ENCODE measurements at places on chromosomes 2 and 18.

GRCh38 chr2:172085460-172086159, at the start of gene DLX1:
Gene DLX1, plus strand, starts transcription at chr2:172085507. Its CDS starts 171 bp downstream, at chr2:172085678.
- ATAC-seq = peak; percentile 13

GRCh38 chr18:24935008-24935407, 417.0 kb downstream of the ZNF521 start:
- ATAC-seq = peak; percentile 70

DNA sequence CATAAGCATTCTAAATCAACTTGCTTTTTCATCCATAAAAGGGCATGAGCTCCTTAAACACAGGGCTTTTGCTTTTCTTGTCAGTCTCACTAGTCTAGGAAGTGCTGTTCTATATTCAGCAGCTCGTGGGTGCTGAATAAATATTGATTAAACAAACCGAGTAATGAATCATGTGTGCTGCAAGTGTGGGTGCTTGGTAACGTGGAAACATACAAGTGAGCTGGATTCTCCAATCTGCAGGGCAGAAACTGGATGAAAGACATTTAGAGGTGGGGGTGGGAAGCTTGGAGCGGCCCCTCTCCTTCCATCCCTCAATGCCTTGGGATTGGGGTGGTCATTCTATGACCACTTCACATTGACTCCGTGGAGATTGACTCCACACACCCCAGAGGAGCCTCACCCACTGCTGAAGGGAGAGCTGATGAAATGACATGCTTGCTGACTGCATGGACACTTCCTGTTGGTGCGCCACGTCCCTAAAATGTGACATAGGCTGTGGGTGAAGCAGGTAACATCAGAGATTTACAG, 114.6 kb downstream of the DOCK10 start:
- ATAC-seq = no peak

DNA sequence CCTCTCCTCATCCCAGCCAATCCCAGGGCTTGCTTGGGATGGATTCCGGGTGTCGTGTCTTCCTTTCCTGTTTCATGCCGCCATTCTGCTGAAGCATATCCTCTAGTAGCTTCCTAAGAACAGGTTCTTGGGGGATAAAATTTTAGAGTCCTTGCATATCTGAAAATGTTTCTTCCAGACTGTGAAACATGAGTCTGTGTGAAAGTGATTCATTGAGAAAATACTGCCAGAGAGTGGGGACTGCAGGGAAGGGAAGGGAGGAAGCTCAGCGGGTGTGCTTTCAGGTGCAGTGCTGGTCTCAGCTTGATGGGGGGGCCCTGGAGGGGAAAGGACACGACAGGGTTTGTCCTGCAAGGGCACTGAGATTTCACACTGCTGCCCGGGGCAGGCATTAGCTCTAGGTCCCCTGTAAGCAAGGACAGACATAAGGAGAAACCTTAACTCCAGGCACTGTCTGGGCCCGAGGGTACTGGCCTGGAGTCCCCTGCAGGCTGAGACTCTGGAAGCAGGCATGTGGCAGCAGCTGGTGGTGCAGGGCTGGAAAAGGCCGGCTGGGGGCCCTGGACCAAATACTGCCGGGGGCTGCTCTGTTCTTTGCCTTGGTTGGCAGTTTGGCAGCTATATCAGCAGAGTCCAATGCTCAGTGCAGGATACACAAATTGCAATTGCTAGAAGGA, 97.6 kb upstream of the HS6ST1 start:
- no peak for ATAC-seq

GRCh38 chr2:88837511-88838160, 146.2 kb downstream of the RPIA start:
- no peak for ATAC-seq

DNA sequence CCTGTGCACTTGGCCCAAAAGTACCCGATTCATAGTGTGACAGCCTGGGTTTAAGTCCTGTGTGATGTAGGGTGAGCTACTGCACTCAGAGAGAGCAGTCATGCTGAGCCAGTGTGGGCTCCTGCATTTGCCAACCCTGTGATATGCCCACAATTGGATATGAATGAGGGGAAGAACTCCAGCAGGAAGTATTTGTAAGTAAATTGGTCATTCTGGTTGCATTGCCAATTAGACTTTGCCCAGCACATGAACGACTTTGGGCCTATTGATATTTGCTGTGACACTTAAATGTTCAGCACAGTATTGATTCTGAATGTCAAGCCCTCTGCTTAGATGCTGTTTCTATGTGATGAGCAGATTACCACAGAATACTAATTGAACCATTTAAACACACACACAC, 570.9 kb downstream of the PIK3C3 start:
- ATAC-seq = no peak

- peak; percentile 90 for ATAC-seq
These were observed 167.9 kb upstream of the SLC39A10 start for GRCh38 chr2:195489101-195489500.

GRCh38 chr2:7899241-7899640, 782.6 kb upstream of the ID2 start:
- no peak for ATAC-seq

DNA sequence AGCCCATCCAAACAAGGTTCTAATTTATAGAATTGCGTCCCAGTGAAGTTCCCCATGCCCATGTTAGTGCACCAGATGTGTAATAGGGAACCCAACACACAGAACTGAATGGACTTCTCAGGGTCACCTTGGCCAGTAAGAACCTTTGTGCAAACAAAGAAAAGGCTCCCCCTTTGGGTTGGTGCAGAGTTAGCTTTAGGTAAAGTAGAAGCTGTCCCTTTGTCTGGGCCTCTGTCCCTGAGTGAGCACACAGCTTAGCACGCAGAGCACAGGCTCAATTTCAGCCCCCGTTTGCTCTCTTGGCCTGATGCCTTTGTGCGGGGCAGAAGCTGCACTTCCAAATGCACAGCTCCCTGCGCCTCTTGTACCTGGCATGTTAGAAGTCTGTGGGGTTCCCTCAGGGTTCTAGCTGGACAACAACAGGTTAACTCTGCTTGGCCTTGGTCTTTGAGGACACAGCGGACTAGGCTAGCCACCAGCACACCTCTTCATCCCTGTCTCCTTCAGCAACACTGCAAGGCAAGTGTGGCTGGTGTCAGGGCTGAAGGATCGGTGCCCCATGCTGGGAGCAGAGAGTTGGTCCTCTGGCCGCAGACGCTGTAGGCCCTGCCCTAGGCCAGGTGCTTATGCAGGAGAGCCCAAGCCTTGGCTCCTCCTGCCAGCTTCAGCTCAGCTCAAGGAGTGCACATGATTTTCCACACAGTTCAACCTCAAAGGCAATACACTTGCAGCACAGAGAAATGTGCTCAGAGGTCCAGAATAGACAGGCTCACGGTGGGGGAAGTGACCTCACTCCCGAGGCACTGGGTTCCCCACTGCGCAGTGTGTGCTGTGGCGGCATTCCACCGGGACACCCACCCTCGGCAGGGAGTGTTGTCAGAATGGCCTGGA, 73.3 kb upstream of the FOSL2 start:
- ATAC-seq = no peak

DNA sequence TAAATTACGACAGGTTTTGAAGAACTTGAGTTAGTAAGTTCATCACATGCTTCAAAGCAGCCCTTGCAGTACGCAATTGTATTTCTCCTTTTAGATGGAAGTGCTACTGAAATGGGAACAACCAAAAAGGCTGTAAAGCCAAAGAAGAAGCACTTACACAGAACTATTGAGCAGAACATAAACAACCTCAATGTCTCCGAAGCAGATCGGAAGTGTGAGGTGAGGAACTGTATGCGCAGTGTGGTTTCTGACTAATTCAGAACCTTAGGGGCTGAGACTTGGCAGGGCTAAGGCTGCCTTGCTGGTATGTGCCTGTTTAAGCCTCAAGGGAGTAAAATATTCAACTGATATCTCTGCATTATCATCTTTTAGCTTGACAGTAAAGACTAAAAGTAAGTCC, 8.4 kb downstream of the NCAPH start:
- no peak for ATAC-seq

DNA sequence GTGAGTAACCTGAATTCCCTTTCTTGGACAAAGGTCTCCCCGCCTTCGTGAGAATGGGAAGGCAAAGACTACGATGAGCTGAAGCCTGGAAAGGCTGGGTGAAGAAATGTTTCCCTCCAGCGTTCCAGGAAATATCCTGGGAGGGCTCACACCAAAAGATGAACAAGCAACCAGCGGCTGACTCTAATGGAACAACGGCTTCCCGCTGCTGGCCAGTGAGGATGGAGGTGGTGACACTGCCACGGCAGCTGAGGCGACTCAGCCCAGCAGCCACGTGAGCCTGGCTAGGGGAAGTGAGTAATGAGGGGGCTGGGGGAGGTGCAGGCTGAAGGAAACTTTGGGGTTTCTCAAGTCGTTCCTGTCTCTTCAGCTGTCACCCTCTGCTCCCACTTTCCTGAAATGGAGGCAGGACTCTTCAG, 105.0 kb upstream of the SMAD7 start:
- no peak for ATAC-seq

- no peak for ATAC-seq
These were observed 5.1 kb downstream of the SLC35F6 start for GRCh38 chr2:26769089-26769761.

DNA sequence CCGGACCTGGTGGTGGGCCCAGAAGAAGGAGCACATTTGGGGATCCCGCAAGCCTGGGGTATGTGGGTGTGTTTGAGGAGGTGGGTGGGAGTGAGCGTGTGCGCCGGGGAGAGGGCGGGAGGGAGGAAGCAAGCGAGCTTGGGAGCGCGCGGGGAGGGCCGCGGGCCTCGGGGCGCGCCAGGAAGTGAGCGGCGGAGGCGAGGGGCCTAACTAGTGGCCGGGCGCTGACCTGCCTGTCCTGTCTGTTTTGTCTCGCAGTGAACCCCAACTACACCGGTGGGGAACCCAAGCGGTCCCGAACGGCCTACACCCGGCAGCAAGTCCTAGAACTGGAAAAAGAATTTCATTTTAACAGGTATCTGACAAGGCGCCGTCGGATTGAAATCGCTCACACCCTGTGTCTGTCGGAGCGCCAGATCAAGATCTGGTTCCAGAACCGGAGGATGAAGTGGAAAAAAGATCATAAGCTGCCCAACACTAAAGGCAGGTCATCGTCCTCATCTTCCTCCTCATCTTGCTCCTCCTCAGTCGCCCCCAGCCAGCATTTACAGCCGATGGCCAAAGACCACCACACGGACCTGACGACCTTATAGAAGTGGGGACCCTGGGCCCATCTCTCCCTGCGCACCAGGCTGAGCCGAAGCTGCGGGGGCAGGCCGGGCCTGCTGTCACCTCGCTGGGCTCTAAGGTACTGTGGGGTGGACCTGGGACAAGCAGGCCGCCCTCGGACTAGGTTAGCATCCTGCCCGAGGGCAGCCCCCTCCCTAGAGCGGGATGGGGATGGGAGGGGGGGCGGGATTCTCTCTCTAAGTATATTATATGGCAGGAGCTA, 1.2 kb downstream of the HOXD4 start:
- no peak for ATAC-seq
